ENCODE measurements at places on chromosomes 2 and 18.

DNA sequence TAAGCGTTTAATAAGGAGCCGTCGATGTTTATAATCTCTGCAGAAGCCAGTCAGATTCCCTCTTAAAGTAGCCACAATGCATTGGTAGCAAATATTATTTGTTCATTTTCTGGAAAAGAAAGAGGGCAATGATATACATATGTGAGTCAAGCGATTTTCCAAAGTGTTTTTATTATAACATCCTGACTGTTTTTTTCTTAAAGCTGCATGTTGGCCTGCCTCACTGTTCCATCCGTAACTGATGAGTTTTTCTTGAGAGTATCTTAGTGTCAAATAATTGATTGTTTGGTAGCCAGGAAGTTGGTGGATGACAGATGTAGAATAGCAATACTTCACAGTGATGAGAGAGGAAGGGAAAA is 3.7 kb downstream of the TSHZ1 start:
- DNase-seq, result no peak

- no peak for DNase-seq
Measured at GRCh38 chr18:75090336-75090735, 118.6 kb downstream of the PTGR3 start.

GRCh38 chr18:69326094-69326493 is 74.6 kb upstream of the DOK6 start:
- DNase-seq, result no peak

GRCh38 chr2:42796427-42797248 is 4.3 kb upstream of the HAAO start:
- DNase-seq, result no peak

GRCh38 chr2:166384774-166385173 is 9.0 kb upstream of the SCN9A start:
- DNase-seq, result no peak

- no peak for DNase-seq
Measured at GRCh38 chr2:190762566-190762965, 113.7 kb downstream of the NAB1 start.

GRCh38 chr18:6273423-6273822 is 141.3 kb downstream of the L3MBTL4 start:
- no peak for DNase-seq

GRCh38 chr2:101185085-101185484 is 33.9 kb upstream of the TBC1D8 start:
- no peak for DNase-seq

GRCh38 chr2:47455411-47455810 is 52.5 kb downstream of the MSH2 start:
- no peak for DNase-seq

- DNase-seq, result no peak
Measured at GRCh38 chr2:181196401-181196800, 216.0 kb downstream of the UBE2E3 start.
